Smooth muscle cell of the coronary artery (primary cell): ENCODE measurements at places on chromosomes 3 and 15. TPM values are rescaled to one million over a fixed set of nuclear protein-coding genes. Genes with fewer than 3 reads are reported as not detected.

USP50 gene
- total RNA-seq, result not detected in 2 replicates

LRRC34 gene
- 1.2 and 2.0 TPM in 2 replicates for total RNA-seq

CFAP92 gene
- total RNA-seq, result not detected in 2 replicates

NR1I2 gene
- total RNA-seq, result 0.08 TPM in 1 of 2 replicates, not detected in the other

NBEAL2 gene
- total RNA-seq, result 1.5 and 2.3 TPM in 2 replicates

GOLGA6D gene
- total RNA-seq, result not detected in 2 replicates

AP3B2 gene
- under 0.01 and 1.1 TPM in 2 replicates for total RNA-seq

GABRR3 gene
- not detected in 2 replicates for total RNA-seq

RLBP1 gene
- total RNA-seq, result not detected in 2 replicates

ATP6V1A gene
- 87.8 and 89.1 TPM in 2 replicates for total RNA-seq

UMPS gene
- total RNA-seq, result 22.8 and 25.7 TPM in 2 replicates

GPR149 gene
- total RNA-seq, result not detected in 2 replicates

SKOR1 gene
- total RNA-seq, result under 0.01 TPM in 1 of 2 replicates, not detected in the other

SPATA12 gene
- total RNA-seq, result under 0.01 and 0.23 TPM in 2 replicates

PRTG gene
- total RNA-seq, result 0.70 and 2.0 TPM in 2 replicates

TRIM71 gene
- not detected in 2 replicates for total RNA-seq

CYP1A2 gene
- total RNA-seq, result not detected in 2 replicates

SPATA16 gene
- 0.08 TPM in 1 of 2 replicates, not detected in the other for total RNA-seq

IL5RA gene
- total RNA-seq, result not detected in 2 replicates

MORC1 gene
- total RNA-seq, result not detected in 2 replicates

SCN11A gene
- under 0.01 TPM in 1 of 2 replicates, not detected in the other for total RNA-seq

ABHD10 gene
- 36.5 and 39.4 TPM in 2 replicates for total RNA-seq

ALS2CL gene
- total RNA-seq, result 0.94 and 1.9 TPM in 2 replicates

C3orf49 gene
- not detected in 2 replicates for total RNA-seq

OR4F6 gene
- not detected in 2 replicates for total RNA-seq

MITF gene
- 0.68 and 18.1 TPM in 2 replicates for total RNA-seq

STXBP5L gene
- not detected in 2 replicates for total RNA-seq
